ENCODE measurements at places on chromosomes 2 and 18.

DNA sequence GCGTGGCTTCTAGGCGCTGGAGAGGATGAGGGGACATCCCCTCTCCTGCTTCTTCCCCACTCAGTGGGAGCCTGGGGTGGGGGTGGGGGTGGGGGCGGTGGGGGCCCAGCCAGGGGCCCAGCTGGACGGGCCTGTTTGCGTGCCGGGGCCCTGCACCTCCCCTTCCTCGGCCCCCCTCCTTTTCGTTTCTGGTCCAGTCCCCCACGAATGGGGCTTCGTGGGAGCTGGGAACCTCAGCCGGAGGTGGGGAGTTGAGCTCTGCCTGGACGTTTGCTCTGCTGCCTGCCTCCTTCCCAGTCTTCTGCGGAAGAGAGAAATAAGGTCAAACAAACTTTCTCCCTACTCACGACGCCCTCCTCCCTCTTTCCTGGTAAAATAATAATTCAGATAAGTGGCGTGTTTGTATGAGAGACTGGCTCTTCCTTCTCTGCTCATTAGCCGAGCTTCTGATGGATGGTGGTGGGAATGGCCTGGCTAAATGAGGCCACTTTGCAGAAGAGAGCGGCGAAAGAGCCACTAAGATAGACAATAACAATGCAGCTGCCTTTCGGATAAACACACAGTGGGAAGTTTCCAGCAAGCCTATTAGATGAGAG lies 782 bp downstream of the MTA3 start:
- DNase-seq, result peak; percentile 37

GRCh38 chr18:62754026-62754425 lies 38.7 kb downstream of the PHLPP1 start:
- no peak for DNase-seq

GRCh38 chr2:222319586-222320435 lies 21.0 kb upstream of the PAX3 start:
- DNase-seq, result no peak

DNA sequence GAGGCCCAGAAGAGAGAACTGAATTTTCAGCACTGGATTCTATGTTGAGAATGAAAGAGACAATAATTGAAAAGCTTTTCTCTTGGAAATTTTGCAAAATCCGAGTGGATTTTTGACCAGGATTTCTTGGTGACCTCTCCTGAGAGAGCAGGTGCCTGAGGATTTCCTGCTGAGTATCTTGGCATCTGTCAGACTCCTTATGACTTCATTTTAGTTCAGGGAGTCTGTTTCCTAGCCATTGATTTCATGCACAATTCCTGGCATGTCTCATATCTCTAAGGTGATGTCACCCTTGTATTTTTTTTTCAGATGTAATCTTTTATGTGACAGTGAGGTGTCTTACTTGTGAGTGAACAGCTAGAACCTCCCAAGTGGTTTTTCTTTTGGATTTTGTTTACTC lies 195.9 kb downstream of the NEDD4L start:
- no peak for DNase-seq

DNA sequence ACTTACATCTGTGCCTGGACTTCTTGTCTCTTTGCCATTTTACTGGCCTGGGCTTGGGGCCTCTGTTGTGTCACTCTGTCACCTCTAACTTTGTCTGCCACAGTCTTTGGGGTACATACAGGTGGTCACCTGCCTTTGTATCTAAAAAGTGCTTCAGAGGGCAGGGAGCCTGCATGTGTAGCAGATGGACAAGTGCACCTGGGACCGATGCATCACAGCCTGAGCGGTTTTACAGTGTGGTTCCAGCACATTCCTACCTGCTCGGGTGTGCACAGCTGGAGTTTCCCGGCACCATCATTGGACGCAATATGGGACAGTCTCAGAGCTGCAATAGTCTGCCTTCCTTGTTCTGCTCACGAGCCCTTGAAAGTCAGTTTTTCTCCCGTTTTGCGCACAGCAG lies 249.8 kb upstream of the RAB12 start:
- no peak for DNase-seq

DNA sequence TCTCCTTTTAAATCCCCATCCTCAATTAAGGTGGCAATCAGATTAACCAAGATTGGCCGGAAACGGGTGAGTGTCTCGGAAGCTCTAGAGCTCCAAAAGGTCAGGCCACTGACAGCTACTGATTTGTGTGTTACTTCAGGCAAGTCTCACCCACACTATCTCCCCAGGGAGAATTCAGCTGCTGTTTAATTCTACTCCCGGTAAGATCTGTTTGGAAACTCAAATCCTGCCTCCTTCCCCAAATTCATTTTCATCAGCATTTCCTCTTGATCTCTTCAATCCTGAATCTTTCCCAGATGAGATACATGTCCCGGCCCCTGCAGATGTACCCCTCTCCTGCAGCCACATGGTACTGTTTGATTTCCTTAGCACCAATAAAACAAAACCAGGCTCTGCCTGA lies 34.9 kb downstream of the EFR3B start:
- DNase-seq, result no peak

GRCh38 chr2:71692621-71693277 lies 239.4 kb downstream of the DYSF start:
- DNase-seq, result no peak

GRCh38 chr2:60094450-60094929 lies 459.0 kb downstream of the BCL11A start:
- DNase-seq, result no peak

DNA sequence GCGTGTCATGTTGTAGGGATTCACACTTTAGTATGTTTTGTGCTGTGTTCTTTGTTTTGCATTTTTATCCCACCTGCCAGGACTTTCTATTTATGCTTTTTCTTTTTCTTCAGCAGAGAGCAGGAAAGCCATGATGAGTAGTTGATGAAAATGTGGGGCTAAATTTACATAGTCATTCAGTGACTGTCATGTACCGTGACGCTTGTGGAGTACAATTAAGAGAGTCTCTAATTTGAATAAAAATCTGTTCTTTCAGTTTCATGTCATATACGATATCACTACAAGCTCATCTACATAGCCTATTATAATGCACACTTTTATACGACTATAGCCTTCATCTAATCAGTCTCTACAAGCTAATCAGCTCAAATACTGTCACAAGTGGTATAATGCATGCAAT lies 112.7 kb upstream of the SPATS2L start:
- no peak for DNase-seq

DNA sequence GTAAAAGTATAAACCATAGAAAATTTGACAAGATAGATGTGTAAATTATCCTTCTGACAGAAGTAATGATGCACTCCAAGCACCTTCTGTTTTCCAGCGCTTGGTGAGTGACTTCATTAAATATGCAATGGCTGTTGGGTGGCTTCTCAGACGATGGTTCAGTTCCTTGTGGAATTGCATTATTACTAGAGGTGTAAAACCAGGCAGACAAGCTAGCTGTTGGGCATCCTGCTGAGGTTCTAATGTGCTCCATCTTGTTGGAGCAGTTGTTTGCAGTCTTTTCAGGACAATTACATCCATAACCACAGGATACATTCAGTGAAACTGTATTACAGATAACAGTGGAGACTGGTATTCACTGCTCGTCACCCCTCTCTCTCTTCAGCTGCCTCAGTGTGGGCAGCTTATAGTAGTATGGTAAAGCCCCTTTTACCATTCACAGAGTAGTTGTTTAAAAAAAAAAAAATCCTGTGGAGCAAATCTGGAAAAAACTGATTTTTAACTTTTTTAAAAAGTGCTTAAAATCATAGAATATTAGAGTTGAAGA lies 143.5 kb downstream of the AGPS start:
- no peak for DNase-seq

- no peak for DNase-seq
Measured at GRCh38 chr2:198498048-198498447, 693.7 kb downstream of the PLCL1 start.

GRCh38 chr18:59123588-59124369 lies 15.9 kb upstream of the SEC11C start:
- no peak for DNase-seq

- no peak for DNase-seq
Measured at GRCh38 chr18:13313006-13313686, 94.6 kb downstream of the LDLRAD4 start.

- no peak for DNase-seq
Measured at GRCh38 chr18:44556296-44556695, 124.4 kb upstream of the SETBP1 start.

DNA sequence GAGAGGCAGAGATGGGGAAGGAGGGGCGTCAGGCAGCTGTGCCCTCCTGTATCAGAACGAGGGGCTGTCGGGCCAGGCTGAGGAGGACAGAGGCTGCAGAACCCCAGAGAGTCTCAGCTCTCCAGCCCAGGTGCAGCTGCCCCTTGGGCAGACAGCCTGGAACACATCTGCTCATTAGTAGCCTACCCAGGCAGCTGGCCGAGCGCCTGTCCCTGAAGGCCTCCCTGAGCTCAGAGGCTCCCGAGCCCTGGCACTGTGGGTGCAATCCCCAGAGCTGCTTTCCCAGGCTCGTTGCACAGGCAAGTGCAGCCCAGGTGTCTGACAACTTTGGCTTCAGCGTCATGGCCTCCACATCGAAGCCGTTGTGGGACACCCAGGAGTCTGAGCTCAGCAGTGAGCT lies 13.1 kb upstream of the TMEM185B start:
- DNase-seq, result no peak

DNA sequence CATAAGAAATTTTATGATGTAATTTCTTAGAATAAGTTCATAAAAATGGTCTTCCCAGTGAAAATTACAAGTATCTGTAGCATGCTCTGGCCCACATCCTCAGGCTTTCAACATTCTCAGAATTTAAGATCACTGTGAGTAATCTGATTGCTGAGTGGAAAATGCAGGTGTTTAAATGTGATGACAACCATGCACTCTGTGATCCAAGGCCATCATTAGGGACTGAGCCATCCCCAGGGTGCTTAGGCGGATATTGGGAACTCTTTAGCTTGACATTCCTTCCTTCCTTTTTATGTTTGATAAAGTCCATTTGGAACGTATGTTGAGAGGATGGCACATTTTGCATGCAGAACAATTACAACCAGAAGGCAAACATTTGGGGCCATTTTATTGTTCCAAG lies 95.5 kb downstream of the ARL4C start:
- no peak for DNase-seq

GRCh38 chr2:173991856-173992588 lies 26.8 kb upstream of the SP3 start:
- no peak for DNase-seq

DNA sequence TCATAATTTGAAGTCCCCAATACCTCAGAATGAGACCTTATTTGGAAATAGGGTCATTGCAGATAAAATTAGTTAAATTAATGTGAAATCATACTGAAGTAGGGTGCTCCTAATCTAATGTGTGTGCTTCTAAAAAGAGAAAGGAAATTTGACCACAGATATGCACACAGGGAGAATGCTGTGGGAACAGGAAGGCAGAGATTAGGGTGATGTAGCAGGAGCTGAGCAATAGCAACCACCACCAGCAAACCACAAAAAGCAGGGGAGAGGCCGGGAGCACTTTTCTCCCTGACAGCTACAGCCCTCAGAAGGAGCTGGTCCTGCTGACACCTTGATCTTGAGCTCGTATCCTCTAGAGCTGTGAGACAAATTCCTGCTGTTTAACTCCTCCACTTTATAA lies 24.6 kb upstream of the SCG2 start:
- DNase-seq, result no peak

DNA sequence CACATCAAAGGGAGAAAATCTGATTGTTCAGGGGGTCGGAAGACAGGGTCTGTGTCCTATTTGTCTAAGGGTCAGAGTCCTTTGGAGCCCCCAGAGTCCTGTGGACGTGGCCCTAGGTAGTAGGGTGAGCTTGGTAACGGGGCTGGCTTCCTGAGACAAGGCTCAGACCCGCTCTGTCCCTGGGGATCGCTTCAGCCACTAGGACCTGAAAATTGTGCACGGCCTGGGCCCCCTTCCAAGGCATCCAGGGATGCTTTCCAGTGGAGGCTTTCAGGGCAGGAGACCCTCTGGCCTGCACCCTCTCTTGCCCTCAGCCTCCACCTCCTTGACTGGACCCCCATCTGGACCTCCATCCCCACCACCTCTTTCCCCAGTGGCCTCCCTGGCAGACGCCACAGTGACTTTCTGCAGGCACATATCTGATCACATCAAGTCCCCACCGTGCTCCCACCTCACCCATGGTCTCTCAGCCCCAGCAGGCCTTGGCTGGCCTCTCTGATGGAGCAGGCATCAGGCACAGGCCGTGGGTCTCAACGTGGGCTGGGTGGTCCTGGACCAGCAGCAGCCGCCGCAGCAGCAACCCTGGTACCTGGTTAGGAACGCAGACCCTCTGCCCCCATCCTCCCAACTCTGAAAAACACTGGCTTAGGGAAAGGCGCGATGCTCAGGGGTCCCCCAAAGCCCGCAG lies 3.8 kb downstream of the PROC start:
- no peak for DNase-seq

DNA sequence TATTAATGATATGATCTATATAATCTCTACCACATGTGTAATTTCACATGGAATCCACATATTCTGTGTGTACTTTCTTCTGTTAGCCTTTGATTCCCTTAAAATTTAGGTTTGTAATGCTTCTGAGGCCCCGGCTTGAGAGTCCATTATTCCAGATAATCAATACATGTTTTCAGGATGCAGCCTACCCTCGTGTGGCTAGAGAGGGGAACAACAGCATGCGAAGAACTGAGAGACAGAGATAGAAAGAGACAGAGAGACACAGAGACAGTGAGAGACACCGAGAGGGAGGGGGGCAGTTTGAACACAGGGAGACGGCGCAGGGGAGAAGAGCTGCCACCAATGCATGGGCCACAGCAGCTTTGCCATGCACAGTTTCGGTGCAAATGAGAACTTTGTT lies 185.4 kb downstream of the SNTG2 start:
- DNase-seq, result no peak

DNA sequence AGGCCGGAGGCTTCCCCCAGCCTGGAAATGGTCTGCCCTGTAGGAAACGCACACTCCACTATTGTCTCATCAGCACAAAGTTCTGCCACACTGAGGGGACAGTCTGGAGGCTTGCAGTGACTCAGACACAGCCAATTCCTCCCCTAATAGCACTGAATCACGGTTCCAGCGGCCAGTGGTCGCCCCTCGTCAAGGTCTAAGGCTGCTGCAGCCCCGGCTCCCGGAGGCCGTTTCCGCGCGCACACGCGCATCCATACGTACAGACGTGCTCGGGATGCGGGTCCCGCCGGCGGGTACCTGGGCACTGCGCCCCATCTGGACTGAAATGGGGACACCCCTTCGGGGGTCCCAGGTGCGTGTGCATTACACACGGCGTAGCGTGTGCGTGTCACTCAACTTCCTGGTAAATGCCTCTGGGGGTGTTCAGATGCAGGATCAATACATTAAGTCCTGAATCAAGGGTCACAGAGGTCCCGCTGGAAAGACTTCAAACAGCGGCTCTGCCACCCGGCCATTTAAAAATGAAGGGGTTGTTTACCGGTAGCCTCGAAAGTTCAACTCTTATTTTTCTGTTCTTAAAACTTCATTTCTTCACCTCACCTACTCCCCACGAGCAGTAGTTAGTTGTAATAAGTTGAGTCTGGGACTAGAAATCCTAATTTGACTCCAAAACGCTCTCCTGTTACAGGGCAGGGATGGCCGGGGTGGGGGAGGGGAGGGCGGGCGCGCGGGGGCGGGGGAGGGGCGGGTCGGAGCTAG lies 572 bp upstream of the ZNF516 start:
- no peak for DNase-seq

GRCh38 chr2:25491966-25492532 lies 150.3 kb upstream of the DNMT3A start:
- DNase-seq, result no peak

GRCh38 chr18:70256184-70256583 lies 32.7 kb upstream of the SOCS6 start:
- DNase-seq, result no peak

GRCh38 chr18:59733421-59733820 lies 36.2 kb upstream of the CCBE1 start:
- DNase-seq, result no peak

- DNase-seq, result no peak
Measured at GRCh38 chr18:34807106-34807796, 97.2 kb downstream of the DTNA start.

Measured in hippocampal formation (tissue), 2 donors.